Articular chondrocyte of knee joint (primary cell): ENCODE measurements at places on chromosomes 1 and 21. TPM values are rescaled to one million over a fixed set of nuclear protein-coding genes. Genes with fewer than 3 reads are reported as not detected.

The WNT3A gene
- not detected in 2 replicates for total RNA-seq

The BACE2 gene
- total RNA-seq = 65.1 and 84.2 TPM in 2 replicates

The RBM11 gene
- 0.13 and 0.32 TPM in 2 replicates for total RNA-seq

The S100A8 gene
- not detected in 2 replicates for total RNA-seq

The HSPA6 gene
- 1.3 and 2.5 TPM in 2 replicates for total RNA-seq

The NFASC gene
- total RNA-seq = 69.4 and 78.0 TPM in 2 replicates

The PPT1 gene
- 42.5 and 74.1 TPM in 2 replicates for total RNA-seq

The SPATA17 gene
- 1.4 and 3.8 TPM in 2 replicates for total RNA-seq

The CD1E gene
- total RNA-seq = not detected in 2 replicates

The HSD17B7 gene
- 9.8 and 12.1 TPM in 2 replicates for total RNA-seq

The IGSF21 gene
- not detected in 2 replicates for total RNA-seq

The NPR1 gene
- under 0.01 and 0.13 TPM in 2 replicates for total RNA-seq

The RAB7B gene
- 11.6 and 19.9 TPM in 2 replicates for total RNA-seq

The GPR37L1 gene
- total RNA-seq = under 0.01 TPM in 1 of 2 replicates, not detected in the other

The OR2G6 gene
- under 0.01 TPM in 1 of 2 replicates, not detected in the other for total RNA-seq

The RGS7 gene
- total RNA-seq = 0.11 TPM in 1 of 2 replicates, not detected in the other

The VASH2 gene
- 0.13 and 0.43 TPM in 2 replicates for total RNA-seq

The PPM1J gene
- total RNA-seq = 0.65 and 0.78 TPM in 2 replicates

The PKLR gene
- total RNA-seq = 0.13 TPM in 1 of 2 replicates, not detected in the other

The NUF2 gene
- total RNA-seq = 7.6 and 9.5 TPM in 2 replicates

The STUM gene
- under 0.01 TPM in 2 replicates for total RNA-seq

The DCDC2B gene
- total RNA-seq = not detected in 2 replicates

The LCE2B gene
- not detected in 2 replicates for total RNA-seq

The ASTN1 gene
- under 0.01 TPM in 1 of 2 replicates, not detected in the other for total RNA-seq

The EXTL1 gene
- 0.26 and 1.3 TPM in 2 replicates for total RNA-seq

The EPHA8 gene
- total RNA-seq = not detected in 2 replicates

The DAB1 gene
- total RNA-seq = not detected in 2 replicates

The TMPRSS2 gene
- not detected in 2 replicates for total RNA-seq

The CFHR1 gene
- total RNA-seq = 1.0 and 1.5 TPM in 2 replicates

The CTSS gene
- total RNA-seq = 12.0 and 18.5 TPM in 2 replicates

The FCER1G gene
- not detected in 2 replicates for total RNA-seq

The HJV gene
- total RNA-seq = 0.13 TPM in 1 of 2 replicates, not detected in the other

The OXCT2 gene
- total RNA-seq = 2.2 and 3.4 TPM in 2 replicates

The RGS8 gene
- total RNA-seq = 0.78 and 1.5 TPM in 2 replicates

The REN gene
- not detected in 2 replicates for total RNA-seq

The SRGAP2B gene
- 35.8 and 50.7 TPM in 2 replicates for total RNA-seq

The FAM72C gene
- total RNA-seq = 0.13 and 0.76 TPM in 2 replicates

The S100A2 gene
- 2.9 and 3.1 TPM in 2 replicates for total RNA-seq

The PRAMEF4 gene
- not detected in 2 replicates for total RNA-seq

The RNU1-2 gene
- total RNA-seq = under 0.01 TPM in 2 replicates

The C1orf185 gene
- 0.32 TPM in 1 of 2 replicates, not detected in the other for total RNA-seq

The GBP1 gene
- 36.5 and 55.0 TPM in 2 replicates for total RNA-seq

The SH3BGR gene
- total RNA-seq = 1.4 and 2.7 TPM in 2 replicates

The DENND2D gene
- 11.5 and 12.5 TPM in 2 replicates for total RNA-seq
